ENCODE measurements at places on chromosomes 4 and X.

GRCh38 chr4:170001745-170002267 lies 24.4 kb downstream of the MFAP3L start:
- no peak for DNase-seq

- DNase-seq, result no peak
These were observed 44.9 kb upstream of the STIM2 start for GRCh38 chr4:26815706-26816105.

DNA sequence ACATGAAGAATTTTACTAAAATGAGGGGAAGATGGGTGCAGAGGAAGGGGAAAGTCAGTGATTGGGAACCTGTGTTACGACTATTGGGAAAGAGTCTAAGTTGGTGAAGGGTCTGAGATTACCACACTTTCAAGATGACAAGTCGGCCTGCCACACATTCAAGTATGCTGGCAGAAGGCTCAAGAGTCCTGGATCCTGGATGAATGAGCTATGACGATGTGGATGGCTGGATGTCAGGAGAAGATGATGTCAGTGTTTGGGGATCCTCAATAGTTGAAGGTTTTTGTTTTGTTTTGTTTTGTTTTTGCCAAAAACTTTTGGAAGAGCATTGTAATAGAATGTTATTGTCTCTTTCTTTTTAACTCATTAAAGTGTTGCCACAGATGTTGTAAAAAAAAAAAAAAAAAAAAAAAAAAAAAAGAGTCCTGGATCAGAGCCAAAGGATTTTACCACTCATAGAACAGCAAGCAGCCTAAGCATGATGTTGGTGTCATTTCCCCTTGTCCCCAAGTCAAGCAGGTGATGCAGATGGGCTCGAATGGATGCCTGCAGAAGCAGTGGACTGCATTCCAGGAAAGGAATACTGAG lies 120.6 kb downstream of the REELD1 start:
- DNase-seq, result peak; percentile 15

DNA sequence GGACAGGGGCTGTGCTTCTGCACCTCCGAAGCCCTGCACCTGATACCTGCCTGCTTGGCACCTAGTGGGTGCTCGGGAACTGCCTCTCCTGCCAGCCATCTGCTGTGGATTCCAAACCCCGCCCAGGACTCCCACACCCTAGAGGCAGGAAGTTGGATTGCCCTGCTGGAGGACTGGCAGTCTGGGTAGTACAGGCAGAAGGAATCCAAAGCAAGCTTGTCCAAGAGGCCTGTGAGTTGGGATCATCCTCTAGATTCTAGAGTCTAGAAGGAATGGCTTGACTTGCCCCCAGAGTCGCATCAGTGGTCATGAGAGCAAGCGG lies 64.6 kb upstream of the MTM1 start:
- peak; percentile 11 for DNase-seq

DNA sequence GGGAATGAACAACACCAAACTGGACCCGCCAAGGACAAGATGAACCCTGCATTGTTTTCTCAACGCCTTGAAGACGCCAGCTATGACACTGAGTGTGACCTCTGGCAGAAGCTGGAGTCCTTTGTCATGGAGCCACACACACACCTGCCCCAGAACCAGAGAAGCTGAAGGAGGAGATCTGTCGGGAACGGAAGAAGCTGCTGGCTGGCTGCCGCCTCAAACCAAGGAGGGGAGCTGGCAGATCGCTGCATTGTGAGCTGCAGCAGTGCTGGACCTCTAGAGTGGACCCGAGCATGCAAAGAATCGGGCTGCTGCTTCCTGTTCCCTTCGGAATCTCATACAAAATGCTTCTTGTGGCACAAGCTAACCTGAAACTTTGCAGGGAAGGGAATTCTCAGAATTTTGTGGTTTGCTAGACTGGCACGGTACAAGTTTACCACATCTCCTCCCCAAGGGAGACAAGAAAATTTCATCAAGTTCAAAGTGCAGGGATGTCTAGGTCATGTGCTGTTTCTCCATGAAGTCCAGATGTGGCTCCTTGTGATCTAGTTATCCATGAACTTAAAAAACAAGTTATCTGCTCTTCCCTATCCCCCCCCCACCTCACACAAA lies 23.4 kb upstream of the GLRB start:
- no peak for DNase-seq

GRCh38 chrX:49225858-49226257 lies 7.3 kb downstream of the CACNA1F start:
- no peak for DNase-seq

Measured in EH (cell line).